ENCODE measurements at places on chromosomes 11 and 22. TPM values are rescaled to one million over a fixed set of nuclear protein-coding genes. Genes with fewer than 3 reads are reported as not detected.

C11orf54 gene
- 10.4 TPM for total RNA-seq

TCN1 gene
- total RNA-seq = not detected

CLMP gene
- 11.6 TPM for total RNA-seq

PRG2 gene
- total RNA-seq = 0.27 TPM

DDTL gene
- total RNA-seq = 2.5 TPM

MADD gene
- total RNA-seq = 19.7 TPM

BLID gene
- 1.6 TPM for total RNA-seq

TENM4 gene
- total RNA-seq = under 0.01 TPM

PANX2 gene
- total RNA-seq = 0.75 TPM

TIMP3 gene
- 10.5 TPM for total RNA-seq

NXPE4 gene
- total RNA-seq = not detected

OR5B12 gene
- not detected for total RNA-seq

ZNF214 gene
- total RNA-seq = 6.1 TPM

SLC6A5 gene
- not detected for total RNA-seq

MIAT gene
- 0.27 TPM for total RNA-seq

CD3G gene
- not detected for total RNA-seq

GRAMD1B gene
- 2.4 TPM for total RNA-seq

TSPAN32 gene
- not detected for total RNA-seq

ANO9 gene
- total RNA-seq = 0.09 TPM

SEPTIN3 gene
- not detected for total RNA-seq

MARK2 gene
- 12.0 TPM for total RNA-seq

Data from endothelial cell of coronary artery (primary cell).